ENCODE measurements at places on chromosomes 13 and 19.

DNA sequence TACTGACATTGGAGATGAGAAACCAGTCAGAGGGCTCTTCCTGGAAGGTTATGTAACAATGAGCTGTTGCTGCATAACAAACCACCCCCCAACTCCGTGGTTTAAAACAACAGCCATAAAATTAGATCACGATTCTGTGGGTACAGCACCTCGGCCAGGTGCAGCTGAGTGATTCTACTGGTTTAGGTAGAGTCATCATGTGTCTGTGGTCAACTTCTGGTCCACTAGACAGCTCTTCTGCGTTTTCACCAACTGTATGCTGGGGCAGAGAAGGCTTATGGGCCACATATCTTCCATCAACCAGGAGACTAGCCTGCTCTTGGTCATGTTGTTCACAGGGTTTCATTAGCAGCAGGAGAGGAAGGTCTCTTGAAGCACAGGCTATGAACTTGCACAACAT lies 585.5 kb downstream of the KCTD12 start:
- DNase-seq, result no peak

GRCh38 chr13:88026241-88026640 lies 355.1 kb downstream of the SLITRK5 start:
- DNase-seq, result no peak

DNA sequence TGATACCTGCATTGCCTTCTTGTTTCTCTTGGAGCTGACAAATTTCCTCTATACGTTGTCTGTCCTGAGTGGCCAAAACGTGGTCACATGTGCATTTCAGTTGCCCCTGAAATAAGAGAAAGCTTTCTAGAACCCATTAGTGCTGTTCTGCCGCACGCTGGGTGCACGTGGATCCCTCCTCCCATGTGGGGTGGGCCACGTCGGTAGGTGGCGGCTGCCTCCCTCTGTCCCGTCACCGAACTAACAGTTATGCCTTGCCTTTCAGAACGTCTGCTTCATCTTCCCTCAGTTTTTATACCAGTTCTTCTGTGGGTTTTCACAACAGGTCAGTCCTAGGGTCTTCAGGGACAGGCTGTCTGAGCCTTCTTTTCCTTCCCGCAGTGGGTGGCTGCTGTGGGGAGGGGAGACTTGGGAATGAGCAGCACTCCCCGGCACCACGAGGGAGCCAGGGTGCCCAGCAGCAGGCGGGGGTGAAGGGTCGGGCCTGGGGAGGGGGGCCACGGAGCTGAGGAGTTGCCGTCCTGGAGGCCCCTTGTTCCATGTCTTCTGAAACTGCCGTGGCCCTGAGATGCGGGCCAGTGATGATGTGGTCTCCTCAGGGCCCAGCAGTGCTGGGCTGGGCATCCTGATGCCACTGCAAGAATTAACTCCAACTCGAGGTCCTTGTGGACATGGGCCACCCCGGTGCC lies 109.7 kb upstream of the MCF2L start:
- DNase-seq, result no peak

DNA sequence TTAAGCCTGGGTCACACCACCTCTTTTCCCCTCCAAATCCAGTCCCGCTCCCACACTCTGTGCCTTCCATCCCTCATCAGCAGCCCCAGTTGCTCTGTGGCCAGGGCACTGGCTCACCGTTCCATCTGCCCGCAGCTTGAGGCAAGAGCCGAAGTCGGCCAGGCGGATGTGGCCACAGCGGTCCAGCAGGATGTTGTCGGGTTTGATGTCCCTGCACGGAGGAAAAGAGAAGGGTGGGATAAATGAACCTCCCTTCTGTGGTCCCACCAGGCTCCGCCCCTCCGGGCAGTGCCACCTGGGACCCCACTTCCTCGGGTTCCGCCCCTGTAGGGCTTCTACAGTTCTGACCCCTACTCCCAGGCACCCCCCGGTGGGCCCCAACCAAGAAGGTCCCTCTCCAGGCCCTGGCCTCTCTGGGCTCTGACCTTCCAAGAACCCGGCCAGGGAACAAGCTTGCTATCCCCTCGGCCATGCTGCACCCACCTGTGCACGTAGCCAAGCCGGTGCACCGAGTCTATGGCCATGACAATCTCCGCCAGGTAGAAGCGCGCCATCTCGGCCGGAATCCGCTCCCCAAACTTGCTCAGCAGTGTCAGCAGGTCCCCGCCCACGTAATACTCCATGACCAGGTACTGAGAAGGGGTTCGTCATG lies 4.2 kb downstream of the DMPK start:
- no peak for DNase-seq

GRCh38 chr19:50178320-50178719 lies 15.2 kb upstream of the IZUMO2 start:
- no peak for DNase-seq

DNA sequence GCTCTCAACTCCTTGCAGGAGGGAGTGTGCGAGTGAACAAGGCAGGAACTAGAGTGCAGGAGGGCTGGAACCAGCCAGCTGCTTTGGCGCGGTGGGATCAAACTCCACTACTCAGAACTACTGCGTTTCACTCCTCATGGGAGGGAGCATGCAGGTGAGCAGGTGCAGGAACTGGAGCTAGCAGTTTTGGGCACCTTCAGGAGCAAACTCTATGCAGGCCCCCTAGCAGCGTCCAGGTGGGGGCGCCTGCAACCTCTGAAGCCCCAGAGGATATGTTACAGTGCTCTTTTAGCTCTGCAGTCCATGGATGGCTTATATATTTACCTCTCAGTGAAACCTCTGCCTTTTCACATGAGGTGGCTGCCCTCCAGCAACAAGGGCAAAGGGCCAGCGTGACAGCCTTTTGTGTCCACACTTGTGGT lies 1303.4 kb downstream of the PCDH9 start:
- DNase-seq, result peak; percentile 75

DNA sequence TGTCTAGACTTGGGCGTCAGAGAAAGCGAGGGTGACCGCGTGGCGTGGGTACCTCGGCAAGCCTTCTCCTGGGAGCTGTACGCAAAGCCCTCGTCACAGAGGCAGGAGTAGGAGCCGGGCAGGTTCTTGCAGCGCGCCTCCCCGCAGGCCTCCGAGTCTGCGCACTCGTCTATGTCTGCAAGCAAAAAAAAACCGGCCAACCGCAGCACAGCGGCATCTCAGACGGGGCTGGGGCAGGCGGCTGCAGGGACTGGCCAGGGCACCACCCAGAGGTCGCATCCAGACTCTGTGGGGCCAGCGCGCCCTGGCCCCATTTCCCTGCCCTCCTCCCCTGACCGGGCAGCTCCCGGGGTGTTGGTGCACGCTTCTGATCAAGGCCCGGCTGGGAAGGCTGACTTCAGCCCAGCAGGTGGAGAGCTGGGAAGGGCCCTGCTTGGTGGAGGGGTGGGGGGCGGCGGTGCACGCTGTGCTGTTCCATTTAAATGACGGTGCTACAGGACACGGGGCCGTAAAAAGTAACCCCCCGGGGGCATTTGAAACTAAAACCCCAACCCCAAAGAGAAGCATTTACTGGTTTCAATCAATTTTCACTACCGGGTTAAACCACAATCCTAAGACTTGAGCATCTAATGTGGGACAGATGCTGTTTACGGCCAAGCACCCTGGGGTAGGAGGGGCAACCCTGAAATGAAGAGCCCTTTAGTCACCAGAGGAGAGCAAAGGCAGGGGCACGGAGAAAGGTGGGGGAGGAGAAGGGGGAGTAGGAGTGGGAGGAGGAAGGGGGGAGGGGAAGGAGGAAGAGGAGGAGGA lies 28.2 kb downstream of the GAS6 start:
- DNase-seq, result no peak

- no peak for DNase-seq
These were observed 428.5 kb downstream of the SPRY2 start for GRCh38 chr13:79912403-79912802.

DNA sequence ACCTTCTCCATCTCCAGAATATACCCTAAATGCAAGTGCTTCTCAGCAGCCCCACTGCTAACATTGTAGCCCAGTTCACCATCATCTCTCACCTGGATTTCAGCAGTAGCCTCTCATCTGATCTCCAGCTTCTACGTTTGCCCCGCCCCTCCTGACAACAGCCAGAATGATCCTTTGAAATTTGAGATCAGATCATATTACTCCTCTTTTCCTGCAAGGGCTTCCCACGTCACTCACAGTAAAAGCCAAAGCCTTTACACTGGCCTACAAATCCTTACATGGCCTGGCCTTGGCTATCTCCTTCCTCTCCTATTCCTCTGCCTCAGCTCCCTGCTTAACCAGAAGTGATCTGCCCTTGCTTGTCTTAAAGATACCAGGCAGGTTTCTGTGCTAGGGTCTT lies 94.3 kb upstream of the NBEA start:
- peak; percentile 35 for DNase-seq

DNA sequence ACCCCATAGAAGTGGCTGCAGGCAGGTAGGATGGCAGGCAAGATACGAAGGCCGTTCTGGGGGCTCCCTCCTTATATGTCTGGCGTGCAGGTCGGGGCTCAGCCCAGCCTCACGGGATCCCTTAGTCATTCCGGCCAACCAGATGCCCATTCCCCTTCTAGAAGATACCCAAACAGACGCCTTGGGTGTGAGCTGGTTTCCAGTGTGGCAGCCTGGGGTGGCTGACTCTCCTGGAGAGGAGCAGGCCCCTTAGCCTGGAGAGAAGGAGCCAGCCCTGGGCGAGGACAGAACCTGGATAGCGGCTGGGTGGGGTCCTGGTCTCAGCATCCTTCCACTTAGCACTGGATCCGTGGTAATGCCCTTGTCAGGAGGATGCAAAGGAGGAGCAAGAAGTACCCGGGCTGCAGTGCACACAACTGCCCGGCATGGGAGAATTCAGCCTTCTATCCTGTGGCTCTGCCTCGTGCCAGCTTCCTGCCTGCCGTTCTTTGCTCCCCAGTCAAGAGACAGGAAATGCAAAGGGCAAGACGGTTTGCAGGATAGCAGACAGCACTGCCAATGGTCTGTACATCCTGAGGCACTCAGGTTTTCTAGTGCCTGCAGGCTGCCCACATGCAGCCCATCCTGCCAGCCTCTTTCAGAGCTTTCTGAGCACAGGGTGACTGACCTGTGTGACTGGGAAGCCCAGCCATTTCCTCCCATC lies 56.7 kb upstream of the WASF3 start:
- DNase-seq, result no peak

- DNase-seq, result no peak
These were observed 1047.9 kb upstream of the SLC10A2 start for GRCh38 chr13:104114101-104114500.

DNA sequence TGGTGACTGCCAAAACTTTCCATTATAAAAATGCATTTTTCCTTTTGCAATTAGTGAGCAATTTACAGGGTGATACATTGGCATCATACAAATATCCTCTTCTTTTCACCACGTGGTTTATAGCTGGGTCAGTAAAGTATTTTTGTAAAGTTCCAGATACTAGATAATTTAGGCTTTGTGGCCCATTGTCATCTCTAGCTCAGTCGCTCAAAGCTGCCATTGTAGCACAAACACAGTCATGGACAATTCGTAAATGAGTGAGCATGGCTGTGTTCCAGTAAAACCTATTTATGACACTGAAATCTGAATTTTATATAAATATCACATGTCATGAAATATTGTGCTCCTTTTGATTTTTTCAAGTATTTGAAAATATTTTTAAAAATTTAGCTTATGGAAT lies 162.9 kb downstream of the USP12 start:
- DNase-seq, result no peak

- DNase-seq, result no peak
These were observed 338.5 kb downstream of the ZNF536 start for GRCh38 chr19:30710721-30711120.

DNA sequence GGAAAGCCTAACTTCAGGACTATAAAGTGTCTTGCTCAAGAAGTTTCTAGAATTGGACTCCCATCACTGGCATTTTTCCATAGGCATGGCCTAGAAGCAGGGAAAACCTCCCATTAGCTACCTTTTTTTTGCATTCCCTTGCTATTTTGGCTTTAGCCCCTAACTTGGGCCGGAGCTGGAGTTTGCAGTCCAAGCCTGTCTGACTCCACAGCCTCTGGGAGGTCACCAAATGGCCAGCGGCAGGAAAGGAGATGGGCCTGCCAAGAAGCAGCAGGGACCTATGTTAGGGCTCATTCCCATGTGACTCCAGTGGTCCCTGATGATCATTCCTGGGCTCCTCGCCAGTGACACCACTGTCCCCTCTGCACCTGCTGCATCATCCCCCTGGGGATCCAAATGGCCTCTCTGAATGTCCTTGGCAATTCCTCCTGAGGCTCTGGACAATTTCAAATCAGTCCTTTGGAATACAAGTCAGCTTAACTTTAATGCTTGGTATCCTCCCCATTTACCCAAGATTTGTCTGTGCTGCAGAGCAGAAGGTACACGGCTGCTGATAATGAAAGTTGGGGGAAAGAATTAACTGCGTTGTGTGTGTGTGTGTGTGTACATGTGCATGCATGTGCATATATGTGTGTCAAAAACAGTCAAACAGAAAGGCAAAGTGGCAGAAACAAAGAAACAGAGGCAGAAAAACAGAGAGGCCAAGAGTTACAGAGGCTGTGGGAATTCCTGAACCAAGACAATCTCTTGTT lies 69.8 kb upstream of the SERP2 start:
- no peak for DNase-seq

- DNase-seq, result peak; percentile 68
These were observed 28.2 kb downstream of the VSTM1 start for GRCh38 chr19:54035215-54036178.

DNA sequence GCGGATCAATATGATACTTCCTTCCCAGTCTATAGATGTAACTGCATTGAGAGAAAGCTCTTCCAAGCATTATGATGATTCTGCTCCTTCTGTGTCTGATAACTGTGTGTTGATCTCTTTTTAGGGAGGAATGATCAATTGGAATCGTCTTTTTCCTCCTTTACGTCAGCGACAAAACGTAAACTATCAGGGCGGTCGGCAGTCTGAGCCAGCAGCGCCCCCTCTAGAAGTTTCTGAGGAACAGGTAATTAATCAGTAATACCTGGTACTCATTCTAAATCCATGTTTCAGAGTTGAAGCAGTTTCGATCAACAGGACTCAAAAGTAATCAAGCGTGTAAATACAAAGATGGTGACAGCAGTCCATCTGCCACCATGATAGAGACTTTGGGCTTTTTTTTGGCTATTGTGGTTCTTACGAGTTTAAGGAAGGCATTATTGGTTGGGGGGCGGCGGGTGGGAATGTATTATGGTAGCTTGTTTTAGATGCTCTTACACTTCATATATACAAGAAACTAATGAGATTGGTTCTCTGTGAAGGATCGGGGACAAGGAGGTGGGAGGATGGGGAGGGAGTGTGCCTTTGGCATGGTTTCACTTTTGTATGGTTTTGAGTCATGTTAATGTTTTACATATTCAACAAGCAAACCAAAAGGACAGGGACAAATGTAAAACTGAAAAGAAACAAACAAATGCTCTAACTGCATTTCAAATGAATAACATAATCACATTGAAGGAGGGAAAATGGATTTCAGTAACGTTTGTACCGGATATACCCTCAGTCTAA lies 60.7 kb upstream of the GPR183 start:
- peak; percentile 70 for DNase-seq

DNA sequence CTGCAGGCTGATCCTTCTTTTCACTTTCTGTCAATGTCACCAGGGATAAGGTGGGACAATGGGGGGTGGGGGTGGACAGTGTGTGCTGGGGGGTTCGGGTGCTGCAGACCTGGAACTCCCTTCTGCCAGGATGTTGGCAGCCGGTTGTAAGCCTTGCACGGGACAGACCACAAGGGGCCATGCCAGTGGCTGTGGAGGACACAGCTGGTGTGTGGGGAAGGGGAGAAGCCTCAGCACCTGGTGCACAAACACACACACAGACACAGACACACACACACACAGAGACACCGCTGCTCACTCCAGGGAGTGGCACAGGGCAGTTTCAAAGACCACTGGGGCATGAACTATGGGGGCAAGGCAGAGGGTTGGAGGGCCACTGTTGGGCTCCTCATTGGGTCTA lies 3.6 kb downstream of the F2RL3 start:
- DNase-seq, result no peak

GRCh38 chr13:112342841-112343361 lies 33.3 kb upstream of the SPACA7 start:
- DNase-seq, result no peak
